ENCODE measurements at places on chromosomes 3 and 15.

- DNase-seq: no peak
These were observed 289.0 kb downstream of the NEK10 start for GRCh38 chr3:27080258-27080525.

- no peak for DNase-seq
These were observed 120.3 kb downstream of the FMN1 start for GRCh38 chr15:33074212-33074611.

- no peak for DNase-seq
These were observed 4.5 kb upstream of the TKT start for GRCh38 chr3:53260286-53260785.

GRCh38 chr3:122928396-122929187 is 99.0 kb downstream of the SEMA5B start:
- DNase-seq: no peak

DNA sequence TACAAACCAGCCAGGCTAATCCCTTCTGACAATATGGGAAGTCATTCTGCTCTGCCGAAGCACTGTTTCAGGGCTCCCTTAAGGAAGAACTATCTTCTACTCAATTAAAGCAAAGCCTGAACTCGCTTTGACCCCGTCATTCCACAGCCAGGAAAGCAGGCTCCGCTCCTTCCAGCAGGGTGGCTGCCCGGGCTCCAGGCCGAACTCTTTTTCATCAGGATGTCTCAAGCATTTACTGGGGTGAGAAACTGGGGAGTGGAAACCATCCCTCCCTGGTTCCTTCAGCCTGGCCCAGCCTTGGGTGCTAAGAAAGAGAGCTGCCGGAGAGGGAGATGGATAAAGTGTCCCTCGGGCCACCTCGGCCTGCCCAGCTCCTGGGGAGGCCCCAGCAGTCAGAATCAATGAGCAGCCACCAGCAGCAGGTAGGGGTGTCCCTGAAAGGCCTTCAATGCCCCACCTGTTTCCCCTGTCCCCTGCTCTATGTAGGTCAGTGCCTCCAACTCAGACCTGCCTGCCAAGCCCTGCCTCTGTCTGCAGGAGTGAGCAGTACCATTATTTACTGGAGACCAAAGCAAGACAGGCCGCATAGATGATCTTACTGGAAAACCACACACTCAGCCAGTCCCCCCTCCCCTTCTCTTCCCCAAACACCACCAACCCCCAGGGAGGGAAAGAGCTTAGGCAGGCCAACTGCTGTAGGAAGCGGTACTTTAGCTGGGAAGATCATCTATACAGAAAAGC is 225.6 kb upstream of the TLE3 start:
- DNase-seq: no peak

GRCh38 chr15:90837094-90837493 is 31.3 kb upstream of the FURIN start:
- no peak for DNase-seq

DNA sequence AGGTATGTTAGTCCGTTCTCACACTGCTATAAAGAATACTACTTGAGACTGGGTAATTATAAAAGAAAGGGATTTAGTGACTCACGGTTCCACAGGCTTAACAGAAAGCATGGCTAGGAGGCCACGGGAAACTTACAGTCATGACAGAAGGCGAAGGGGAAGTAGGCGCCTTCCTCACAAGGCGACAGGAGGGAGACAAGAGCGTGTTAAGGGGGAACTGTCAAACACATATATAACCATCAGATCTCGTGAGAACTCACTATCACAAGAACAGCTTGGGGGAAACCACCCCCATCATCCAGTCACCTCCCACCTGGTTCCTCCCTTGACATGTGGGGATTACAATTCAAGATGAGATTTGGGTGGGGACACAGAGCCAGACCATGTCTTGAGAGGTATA is 30.4 kb downstream of the SPRED1 start:
- DNase-seq: no peak

- no peak for DNase-seq
These were observed 161.6 kb downstream of the TIGIT start for GRCh38 chr3:114455432-114455831.

DNA sequence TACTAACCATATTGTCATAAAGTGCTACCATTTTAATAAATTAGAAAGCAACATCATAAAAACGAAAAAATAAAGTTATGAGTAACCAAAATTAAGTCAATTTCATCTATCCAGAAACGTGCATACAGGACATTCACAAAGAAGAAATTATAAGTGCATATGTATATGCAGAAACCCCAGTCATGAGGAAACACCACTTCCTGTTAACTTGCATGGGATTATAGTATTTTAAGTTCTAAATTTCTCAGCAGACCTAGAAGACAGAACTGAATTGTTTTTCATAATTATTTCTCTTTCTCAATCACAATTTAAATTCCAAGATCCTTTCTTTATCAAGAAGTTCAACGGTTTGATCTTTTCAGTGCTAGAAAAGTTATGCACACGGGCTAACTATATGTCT is 1.4 kb upstream of the KBTBD8 start:
- no peak for DNase-seq

- DNase-seq: no peak
These were observed 206.1 kb downstream of the TIGIT start for GRCh38 chr3:114499976-114500375.

DNA sequence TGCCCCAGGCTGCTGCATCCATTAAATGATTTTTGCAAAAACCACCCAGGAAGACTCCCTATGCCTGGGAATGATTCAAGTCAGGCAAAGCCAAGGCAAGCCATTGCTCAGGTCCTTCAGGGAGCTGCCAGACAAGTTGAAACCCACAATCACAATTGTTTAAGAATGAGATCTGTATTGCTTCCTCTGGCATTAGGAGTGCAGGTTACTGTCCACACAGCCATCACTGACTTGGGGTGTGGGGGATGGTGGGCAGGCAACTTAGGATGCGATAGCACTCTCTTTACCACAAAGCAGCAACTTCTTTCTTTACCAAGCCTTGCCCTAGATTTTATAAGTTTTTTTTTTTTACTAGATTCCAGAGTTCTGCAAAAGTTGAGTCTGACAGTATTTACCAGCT is 15.0 kb upstream of the IL20RB start:
- DNase-seq: no peak

- DNase-seq: no peak
These were observed 169.0 kb upstream of the BCL6 start for GRCh38 chr3:187914231-187914630.

- no peak for DNase-seq
These were observed 22.7 kb downstream of the EXD1 start for GRCh38 chr15:41207687-41208448.

DNA sequence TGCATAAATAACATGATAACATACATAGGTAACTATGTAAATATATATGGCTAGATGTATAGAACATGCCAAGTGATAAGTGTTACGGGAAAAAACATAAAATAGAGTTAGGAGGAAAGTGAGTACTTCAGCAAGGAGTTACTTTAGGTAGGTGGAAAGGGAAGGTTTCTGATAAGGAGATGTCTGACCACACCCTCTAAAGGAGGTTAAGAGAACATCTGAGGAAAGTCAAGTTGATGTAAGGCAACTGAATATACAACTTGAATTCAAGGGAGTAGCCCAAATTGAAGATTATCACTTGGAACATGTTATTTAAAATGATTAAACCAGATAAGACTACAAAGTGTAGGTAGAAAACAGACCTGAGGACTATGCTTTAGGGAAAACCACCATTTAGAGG is 13.8 kb downstream of the PIERCE2 start:
- DNase-seq: no peak

GRCh38 chr3:10317311-10317960 is 3.5 kb downstream of the SEC13 start:
- no peak for DNase-seq

- no peak for DNase-seq
These were observed 483.9 kb downstream of the RBMS3 start for GRCh38 chr3:29764603-29765254.

DNA sequence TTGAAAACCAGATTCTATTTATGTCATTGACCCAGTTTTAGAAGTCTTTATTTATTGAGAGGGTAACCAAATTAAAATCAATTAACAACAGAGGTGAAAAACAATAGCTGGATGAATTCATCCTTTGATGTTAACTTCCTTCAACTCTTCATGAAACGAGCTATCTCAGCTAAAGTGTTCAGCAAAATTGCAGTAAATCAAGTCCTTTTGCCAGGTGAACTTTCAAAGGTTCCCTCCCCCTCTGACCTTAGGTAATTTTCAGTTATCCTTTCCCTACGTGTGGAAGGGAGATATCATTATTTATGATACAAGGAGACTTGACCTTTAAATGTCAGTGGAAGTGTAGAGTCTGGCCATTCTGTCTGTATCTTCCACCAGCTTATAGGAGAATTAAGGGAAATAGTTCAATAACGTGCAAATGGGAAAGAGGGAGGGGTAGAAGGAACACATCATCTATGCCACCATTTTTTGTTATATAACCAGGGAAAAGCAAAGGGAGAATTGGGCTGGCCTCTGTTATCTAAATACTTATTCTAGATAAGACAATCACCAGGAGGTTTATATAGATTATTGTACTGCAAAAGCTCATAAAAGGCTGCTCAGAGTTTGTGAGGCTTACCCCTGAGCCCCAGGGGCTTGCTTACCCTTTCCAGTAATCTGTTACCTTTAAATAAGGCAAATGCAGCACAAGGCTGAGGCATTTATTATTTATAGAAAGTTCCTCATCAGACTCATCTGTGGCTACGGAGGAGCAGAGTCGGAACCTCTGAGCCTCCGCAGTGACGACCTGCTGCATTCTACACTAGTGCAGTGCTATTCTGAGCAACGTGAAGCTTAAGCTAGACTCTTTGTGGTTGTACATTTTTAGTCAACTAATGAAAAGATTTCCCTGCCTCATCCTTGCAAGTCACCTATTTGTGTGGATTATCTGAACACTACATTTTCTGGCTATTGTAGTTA is 97.7 kb upstream of the ZBED2 start:
- DNase-seq: no peak

DNA sequence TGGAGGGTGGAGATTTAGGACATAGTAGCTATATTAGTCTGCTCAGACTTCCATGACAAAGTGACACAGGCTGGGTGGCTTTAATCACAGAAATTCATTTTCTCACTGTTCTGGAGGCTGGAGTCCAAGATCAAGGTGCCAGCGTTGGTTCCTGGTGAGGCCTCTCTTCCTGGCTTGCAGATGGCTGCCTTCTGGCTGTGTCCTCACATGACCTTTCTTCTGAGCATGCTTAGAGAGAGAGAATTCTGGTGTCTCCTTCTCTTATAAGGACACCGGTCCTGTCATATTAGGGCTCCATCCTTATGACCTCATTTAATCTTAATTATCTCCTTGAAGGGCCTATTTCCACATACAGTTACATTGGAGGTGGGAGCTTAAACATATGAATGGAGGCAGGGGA is 14.9 kb upstream of the SHC4 start:
- DNase-seq: no peak

GRCh38 chr3:74614107-74614967 is at the start of gene CNTN3:
Gene CNTN3 (minus strand): TSS chr3:74614659. CDS start chr3:74521112, 93,547 bp downstream.
- DNase-seq: no peak

DNA sequence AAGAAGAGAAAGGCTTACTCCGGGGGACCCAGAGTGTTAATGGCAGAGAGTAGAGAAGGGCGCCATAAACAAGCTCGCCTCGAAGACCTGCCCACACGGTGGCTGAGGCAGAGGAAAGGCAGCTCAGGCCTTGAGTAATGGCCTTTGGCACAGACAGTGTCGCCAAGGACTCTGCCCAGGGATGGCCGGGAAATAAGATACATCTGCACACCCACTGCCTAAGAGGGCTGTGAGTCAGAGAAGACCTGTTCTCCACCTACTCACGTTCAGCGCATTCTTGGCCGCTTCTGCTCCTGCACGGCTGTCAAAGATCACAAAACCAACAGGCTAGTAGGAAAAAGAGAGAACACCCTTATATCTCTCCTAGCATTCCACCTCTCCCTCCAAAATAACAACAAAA is 26.2 kb downstream of the RBPMS2 start:
- DNase-seq: no peak

DNA sequence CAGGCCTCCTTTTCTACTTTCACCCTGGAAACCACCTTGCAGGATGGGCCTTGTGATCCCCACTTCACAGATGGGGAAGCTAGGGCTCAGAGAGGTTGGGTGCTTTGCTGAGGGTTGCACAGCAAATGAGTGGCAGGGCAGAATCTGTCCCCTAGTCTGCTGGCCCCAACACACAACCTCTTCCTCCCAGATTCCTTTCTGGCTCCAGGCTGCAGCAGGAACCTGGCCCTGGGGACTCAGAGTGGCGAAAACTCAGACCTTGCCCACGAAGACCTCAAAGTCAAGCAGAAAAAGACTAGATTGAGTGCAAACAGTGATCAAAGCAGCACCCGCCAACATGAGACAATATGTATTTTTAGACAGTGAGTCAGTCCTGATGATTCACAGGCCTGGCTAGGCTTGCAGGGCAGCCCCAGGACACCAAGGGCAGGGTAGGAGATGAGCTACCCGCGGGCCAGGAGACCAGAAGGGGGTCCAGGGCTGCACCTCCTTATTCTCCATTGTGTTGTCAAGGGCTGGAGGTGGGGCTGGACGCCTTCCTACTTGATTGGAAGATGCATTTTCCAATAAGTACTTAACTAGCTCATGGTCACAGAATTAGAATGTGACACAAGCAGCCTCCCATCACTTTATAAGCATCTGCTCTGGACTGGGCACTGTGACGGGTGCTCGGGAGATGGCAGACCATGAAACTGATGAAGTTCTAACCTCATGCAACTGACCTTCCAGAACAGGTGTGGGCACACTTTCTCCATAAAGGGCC is 23.9 kb downstream of the GOLGA6L2 start:
- peak; percentile 68 for DNase-seq

GRCh38 chr15:96047255-96047931 is 283.1 kb upstream of the NR2F2 start:
- DNase-seq: no peak

DNA sequence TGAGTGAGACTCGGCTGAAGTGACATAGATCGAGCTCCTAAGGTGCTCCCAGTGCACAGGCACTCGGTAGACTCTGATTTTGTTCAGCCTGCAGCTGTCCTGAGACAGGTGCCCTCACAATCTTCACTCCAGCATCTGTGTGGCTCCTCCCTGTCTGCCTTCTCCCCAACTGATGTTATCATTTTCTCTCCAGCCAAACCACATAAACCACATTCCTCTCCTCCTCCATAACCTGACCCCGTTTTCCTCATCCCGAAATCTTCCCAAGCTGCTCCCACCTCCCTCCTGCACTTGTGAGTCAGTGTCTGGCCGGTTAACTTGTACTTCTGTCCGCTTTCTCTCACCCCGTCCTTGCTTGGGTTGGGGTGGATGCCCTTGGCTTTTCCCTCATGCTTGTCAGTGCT is 93.3 kb upstream of the HACD2 start:
- DNase-seq: no peak

- no peak for DNase-seq
These were observed 6.5 kb downstream of the ARHGEF3 start for GRCh38 chr3:56795097-56795828.

Data from cardiac septum (tissue), 1 donor.